Stimulated activated CD4-positive, alpha-beta T cell treated with anti-CD3 and anti-CD28 coated beads, Interleukin-12 subunit alpha, Interleukin-12 subunit beta, amount 100 ng/mL, for 48 hours (primary cell): ENCODE measurements at places on chromosomes 5 and 9.

- no peak for DNase-seq
Observed at GRCh38 chr9:38432922-38433510, 8.8 kb upstream of the IGFBPL1 start.

- no peak for DNase-seq
Observed at GRCh38 chr5:80810425-80810824, 149.7 kb upstream of the RASGRF2 start.

GRCh38 chr5:40410231-40410861 is 269.4 kb upstream of the PTGER4 start:
- peak; percentile 52 for DNase-seq

DNA sequence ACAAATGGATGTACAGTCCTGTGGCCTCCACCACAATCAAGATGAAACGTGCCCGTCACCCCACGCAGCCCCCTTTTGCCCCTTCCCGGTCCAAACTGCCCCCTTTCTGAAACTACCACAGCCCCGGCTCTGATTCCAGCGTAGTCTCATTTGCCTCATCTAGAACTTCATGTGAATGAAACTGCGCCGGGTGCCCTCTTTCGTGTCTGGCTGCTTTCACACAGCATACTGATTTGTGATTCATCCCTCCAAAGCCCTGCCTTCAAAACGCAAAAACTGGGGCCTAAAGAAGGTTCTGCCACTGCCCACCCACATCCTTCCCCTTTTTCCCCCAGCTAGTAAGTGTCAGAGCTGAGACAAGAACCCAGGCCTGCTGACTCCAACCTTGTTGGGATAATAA is 31.5 kb upstream of the NCS1 start:
- DNase-seq = peak; percentile 37

DNA sequence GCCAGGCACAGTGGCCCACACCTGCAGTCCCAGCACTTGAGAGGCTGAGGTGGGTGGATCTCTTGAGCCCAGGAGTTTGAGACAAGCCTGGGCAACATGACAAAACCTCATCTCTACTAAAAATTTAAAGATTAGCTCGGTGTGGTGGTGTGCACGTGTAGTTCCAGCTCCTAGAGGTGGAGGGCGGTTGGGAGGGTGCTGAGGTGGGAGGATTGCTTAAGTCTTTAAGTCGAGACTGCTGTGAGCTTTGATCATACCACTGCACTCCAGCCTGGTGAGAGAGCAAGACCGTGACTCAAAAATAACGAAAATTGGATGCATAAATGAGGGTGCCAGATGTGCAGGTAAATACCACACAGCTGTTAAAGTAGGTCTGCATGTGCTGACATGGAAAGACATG is 39.3 kb upstream of the TDRD7 start:
- DNase-seq = no peak

DNA sequence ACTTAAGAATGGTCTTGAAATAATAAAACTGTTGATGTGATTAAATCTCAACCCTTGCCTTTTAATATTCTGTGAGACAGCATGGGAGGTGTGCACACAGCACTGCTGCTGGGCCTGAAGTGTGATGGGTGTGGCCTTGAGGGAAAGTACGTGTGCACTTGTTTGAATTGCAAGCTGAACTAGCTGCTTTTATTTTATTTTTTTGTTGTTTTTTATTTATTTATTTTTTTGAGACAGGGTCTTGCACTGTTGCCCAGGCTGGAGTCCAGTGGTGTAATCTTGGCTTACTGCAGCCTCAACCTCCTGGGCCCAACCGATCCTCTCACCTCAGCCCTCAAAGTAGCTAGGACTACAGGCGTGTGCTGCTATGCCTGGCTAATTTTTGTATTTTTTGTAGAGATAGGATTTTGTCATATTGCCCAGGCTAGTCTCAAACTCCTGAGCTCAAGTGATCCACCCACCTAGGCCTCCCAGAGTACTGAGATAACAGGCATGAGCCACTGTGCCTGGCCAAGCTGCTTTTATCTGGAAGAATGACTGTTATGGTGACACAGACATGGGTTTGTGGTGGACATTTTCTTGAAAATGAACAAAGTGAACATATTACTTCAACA is 58.9 kb downstream of the GPR107 start:
- no peak for DNase-seq
